Activated naive CD8-positive, alpha-beta T cell treated with anti-CD3 and anti-CD28 coated beads, Interleukin-2, amount 50 U/mL, for 24 hours (primary cell): ENCODE measurements at places on chromosomes 1 and 21.

- DNase-seq: no peak
These were observed 199.7 kb downstream of the GRIK3 start for GRCh38 chr1:36834586-36834985.

DNA sequence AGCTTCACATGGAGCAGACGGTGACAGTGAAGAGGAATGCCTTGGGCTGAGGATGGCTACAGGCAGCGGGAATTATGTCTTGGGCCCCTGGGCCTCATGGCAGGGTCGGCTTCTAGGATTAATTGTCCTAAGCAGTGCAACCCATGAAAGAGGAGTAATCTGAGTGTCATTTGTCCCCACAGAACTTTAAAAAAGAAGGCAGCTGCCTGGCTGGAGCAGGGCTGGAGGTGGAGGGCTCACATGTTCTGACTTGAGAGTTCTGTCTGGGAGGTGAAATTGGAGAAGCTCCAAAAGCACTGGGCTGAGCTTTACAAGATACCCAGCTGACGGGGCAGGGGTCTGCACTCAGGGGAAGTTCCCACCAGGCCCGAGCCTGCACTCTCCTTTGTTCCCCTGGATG is 22.6 kb downstream of the CACNA1S start:
- DNase-seq: no peak

DNA sequence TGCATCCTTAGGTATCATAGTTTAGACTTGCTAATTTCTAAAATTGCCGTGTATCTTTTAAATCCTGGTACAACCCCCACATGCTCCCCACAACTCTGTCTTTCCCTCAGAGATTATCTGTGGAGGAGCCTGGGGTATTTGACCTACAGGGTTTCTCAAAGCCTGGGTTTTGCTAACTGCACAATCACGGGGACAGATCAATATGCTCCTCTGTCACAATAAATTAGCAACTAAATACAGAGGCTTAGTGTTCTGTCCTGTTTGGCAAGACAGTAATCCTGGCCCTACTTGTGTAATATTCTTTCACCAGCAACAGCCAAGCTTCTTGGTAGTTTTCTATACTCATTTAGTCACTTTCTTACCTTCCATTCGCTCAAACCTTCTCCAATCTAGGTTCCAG is 8.5 kb downstream of the ECHDC2 start:
- no peak for DNase-seq

DNA sequence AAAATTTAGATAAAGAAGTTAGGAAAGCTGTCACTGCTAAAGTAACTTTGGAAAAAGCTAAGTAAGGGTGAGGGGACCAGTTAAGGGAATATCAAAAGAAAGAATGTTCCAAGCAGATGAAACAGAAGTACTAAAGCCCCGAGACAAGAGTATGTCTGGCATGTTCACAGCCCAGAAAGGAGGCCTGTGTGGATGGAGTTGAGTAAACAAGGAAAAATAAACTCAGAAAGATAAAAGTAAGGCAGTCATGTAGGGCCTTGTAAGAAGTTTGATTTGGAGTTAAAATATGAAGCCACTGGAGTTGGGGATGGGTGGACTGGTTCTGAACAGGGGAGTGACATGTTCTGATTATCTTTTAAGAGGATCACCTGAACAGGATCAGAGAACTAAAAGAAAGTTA is 177.9 kb downstream of the CDC42BPA start:
- no peak for DNase-seq

DNA sequence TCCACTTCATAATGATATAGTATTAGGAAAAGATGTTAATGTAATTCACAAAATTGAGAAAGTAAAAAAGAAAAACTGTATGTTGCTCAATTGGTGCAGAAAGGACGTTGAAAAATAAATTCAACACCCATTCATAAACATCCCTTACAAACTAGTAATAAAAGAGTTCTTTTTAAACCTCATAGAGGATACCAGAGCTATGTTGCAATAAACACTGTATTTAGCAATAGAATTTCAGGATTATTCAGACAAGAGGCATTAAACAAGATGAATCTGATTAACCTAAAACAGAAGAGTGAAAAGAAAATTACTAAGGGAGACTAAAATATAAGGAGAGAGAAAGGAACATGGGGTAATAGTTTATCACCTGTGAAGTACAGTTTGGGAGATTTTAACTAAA is 154.8 kb downstream of the NTPCR start:
- no peak for DNase-seq

DNA sequence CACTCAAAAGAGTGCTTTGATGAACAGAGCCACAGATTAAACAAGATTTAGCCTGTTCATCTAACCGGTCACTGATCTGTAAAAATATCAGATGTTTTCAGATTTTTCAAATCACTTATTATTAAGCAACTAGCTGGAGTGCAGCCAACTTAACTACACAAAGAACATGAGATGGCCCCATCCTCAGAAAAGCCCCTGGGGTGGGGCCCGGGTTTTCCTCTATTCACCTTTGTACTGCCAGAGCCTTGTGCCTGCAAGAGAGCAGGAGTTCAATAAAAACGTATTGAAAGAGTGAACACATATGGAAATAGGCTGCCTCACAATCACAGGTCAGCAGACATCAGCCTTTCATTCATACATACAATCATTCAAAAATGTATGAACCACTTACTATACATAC is 516.1 kb downstream of the OMA1 start:
- DNase-seq: no peak

DNA sequence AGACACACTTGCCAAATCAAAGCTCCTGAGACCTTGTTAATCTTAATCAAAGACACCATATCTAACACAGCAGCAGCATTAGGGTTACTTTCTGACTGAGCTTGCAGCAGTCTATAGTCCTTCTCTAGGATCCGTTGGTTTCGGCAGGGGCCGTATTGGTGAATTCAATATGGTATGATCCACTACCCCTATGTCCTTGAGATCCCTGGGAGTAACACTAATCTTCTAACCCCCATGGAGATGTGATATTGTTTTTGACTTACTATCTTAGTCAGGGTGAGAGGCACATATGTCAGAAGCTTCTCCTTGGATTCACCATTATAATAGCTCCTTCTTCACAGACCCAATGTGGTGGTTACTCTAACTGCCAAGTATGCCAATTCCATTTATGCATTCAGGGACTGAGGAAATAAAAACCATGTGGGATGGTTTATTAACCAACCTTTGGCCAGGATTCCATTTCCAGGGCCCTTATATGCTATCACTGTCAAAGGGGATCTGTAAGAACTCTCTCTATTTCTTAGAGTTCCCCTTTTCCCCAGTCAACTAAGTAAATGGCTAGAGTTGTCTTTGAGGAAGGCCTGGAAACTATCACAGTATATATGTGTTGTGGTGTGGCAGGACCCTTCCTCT is 673.6 kb upstream of the USP24 start:
- no peak for DNase-seq

DNA sequence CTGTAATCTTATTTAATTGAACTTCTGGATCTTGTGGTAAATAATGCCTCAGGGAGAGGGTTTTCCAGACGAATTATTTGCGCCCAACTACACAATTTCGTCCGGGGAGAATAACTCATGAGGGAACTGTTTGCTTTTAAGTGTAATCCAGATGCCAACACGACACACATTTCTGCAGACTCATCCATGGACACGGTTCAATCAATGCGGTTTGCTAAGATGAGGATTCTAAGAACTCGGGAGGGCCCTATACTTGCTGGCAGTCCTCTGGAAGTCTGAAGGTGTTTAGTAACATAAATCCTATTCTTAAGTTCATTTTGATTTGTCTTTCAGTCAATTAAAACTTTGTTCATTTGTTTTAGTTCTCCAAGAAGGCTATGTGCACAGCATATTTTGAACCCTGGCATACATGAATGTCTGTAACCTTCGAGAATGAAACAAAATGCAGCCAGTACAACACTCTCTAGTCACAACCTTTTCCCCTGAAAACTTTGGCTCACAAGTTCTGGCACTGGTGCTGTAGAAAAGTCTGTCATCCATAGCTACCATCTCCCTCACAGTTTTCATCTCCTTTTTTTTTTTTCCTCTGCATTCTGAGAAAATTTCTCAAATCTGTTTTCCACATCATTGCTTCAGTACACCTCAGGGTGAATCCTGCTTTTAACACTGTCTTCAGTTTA is 38.8 kb downstream of the DIPK1A start:
- no peak for DNase-seq
